ENCODE measurements at places on chromosomes 4 and X.

DNA sequence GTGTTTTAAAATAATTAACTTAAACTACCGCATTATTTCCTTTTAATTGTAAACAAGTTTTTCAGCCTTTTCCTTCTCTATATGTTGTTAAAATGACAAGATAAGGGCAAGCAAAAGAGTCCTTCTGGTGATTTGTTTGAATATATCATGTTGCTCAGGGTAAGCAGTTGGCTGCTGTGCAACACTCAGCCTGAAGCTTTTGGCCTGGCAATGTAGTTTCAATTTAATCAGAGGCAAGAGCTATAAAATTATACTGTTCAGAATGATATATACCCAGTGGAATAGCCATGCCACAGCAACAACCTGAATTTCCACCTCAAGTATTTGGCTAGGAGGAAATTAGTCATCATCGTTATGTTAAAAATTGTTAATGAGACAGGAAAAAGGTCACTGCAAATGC, 53.4 kb downstream of the GRXCR1 start:
- no peak for DNase-seq

- DNase-seq, result no peak
Observed at GRCh38 chr4:1242506-1243450, 6.2 kb downstream of the CTBP1 start.

DNA sequence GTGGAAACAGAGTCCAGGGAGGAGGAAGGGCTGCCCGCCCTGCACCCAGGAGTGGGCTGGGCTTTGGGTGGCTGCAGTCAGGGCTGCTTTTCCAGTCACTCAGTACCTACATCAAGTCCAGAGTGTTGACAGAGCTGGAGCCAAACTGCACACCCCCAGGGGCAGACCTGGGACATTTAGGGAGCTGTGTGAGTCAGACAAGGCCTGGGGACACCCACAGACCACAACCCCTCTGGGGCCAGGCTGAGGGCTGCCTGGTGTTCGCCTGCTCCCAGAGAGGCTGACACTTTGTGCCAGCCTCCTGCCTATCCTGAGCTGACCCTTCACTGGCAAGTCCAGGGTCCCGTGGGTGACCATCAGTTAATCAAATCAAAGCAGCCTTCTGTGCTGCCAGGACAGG, 240.0 kb downstream of the BCOR start:
- DNase-seq, result peak; percentile 29

GRCh38 chr4:185344743-185345538, 50.8 kb downstream of the LRP2BP start:
- DNase-seq, result no peak

DNA sequence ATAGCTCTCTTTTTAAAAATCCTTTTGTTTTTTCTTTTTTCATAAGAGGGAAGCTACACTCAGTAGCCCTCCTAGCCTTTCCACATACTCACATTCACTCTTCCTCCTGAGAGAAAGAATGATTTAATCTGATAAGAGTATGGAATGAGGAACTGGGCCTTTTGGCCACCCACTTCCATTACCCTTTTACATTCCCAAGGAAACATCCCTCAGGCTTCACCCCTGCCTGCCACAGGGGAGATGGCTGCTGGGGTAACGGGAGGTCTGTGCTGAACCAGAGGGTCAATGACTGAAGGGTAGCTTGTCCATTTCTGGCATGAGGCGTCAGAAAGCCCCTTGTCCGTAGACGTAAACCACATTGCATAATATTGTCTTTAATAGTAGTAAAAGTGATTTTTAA, 67.2 kb upstream of the CCSER1 start:
- no peak for DNase-seq
